ENCODE measurements at places on chromosomes 3 and 15.
A peak's percentile ranks its signal among the peaks of the same experiment; 100 is the strongest.

DNA sequence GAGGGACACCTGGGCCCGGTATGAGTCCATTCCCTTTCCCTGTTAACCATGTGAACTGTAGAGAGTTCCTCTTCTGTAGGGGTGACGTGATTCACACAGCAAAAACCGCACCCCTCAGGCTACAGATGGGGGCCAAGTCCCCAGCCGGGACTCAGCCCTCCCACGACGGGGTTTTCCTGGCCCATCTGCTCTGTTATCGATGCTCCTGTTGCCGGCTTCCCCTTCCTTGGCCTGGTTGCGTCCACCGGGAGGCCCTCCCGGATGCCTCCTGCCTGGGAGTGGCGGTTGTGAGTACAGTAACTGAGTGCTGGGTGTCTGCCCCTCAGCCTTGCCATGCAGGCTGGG lies 817 bp upstream of the PLXNA1 start:
- DNase-seq: no peak

- DNase-seq: no peak
Measured at GRCh38 chr15:33119865-33120264, 74.6 kb downstream of the FMN1 start.

- no peak for DNase-seq
Measured at GRCh38 chr15:25418202-25418601, 20.6 kb downstream of the UBE3A start.

- no peak for DNase-seq
Measured at GRCh38 chr3:142027735-142028134, 121.6 kb downstream of the TFDP2 start.

- no peak for DNase-seq
Measured at GRCh38 chr15:36469311-36469966, 110.0 kb upstream of the CDIN1 start.

GRCh38 chr3:66991459-66991858 lies 6.6 kb upstream of the KBTBD8 start:
- DNase-seq: no peak

DNA sequence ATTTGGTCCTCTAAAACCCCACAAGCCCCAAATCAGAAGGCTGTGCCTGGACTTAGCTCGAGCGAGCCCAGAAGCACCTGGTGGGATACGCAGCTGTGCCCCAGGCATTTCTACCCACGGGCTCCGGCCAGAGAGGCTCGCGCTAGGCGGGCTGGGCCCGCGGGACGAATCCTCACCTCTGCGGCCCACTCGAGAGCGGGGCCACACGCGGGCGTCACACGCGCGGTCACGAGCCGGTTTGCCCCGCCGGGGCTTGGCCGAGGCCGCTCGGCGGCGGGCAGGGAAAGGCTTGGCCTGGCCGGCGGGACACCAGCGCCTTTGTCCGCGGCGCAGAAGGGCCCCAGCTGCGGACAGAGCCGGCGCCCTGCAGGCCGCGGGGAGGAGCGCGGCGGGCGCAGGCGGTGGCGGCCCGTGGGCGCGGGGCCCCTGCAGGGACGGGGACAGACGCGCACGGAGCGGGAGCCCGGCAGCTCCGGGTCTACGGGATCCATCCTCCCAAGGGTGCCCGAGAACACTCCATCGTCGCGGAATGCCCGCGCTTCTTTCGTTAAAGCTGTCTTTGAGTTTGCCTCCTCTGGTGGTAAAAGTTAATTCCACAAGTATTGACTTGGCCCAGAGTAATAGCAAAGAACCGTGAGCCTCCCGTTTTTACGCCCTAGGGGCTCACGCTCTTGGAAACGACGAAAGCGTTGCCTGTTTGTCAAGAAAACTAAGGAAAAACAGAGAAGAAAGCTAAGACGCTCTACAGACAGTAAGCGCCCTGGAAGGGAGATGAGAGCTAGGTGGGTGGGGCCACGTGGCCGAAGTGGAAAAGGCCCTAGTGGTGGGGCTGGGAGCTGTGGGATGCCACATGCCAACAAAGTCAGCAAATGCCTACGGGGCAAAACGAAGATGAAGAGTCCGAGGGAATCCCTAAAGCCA lies 26.4 kb downstream of the TYRO3 start:
- DNase-seq: peak; percentile 56

DNA sequence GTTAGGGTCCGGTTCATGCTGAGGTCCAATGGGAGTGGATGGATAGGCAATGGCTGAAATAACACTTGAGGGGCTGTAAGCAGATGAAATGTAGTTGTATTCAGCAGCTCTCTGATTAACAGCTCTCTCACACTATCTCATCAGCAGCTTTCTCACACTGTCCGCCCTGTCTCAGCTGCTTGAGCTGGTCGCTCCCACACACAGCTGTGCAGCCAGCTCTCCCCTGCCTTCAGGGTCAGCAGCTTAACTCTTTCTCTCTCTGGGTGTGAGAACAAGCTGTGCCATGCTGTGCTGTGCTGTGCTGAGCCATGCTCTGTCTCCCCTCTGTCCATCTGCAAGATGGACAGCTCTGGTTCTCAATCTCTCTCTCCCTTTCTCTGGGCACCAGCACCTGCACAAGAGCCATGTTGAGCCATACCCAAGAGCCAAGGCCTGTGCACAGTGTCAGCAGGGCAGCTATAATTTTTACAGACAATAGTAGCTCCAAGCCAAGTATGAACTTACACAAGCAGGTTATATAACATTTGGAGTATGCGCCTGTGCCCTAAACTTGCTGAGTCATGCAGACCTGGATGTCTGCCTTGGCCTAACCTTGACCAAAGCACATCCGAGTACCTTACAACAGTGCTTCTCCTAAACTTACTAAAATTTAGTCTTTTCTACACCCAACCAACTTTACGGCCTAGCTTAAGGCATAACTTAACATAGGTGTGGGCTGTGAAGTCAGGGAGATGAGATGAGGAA lies 291.3 kb upstream of the TRIM42 start:
- DNase-seq: peak; percentile 24

DNA sequence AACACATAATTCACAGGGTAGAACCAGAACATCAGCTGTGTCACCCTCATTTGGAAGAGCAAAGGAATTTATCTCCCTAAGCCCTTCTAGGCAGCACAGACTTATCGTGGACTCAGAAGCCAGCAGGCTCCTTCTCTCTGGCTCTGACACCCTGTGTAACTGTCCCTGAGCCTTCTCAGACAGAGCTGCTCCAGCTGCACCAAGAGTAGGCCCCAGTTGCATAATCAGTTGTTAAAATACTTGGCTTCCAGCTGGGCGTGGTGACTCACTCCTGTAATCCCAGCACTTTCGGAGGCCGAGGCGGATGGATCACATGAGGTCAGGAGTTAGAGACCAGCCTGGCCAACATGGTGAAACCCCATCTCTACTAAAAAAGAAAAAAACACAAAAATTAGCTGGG lies 49.4 kb upstream of the ACVR2B start:
- DNase-seq: no peak

- no peak for DNase-seq
Measured at GRCh38 chr15:68554721-68555678, 23.8 kb upstream of the CORO2B start.

- DNase-seq: no peak
Measured at GRCh38 chr3:150439657-150440056, 31.6 kb downstream of the TSC22D2 start.

GRCh38 chr3:43759297-43759782 lies 68.6 kb downstream of the ABHD5 start:
- DNase-seq: no peak

DNA sequence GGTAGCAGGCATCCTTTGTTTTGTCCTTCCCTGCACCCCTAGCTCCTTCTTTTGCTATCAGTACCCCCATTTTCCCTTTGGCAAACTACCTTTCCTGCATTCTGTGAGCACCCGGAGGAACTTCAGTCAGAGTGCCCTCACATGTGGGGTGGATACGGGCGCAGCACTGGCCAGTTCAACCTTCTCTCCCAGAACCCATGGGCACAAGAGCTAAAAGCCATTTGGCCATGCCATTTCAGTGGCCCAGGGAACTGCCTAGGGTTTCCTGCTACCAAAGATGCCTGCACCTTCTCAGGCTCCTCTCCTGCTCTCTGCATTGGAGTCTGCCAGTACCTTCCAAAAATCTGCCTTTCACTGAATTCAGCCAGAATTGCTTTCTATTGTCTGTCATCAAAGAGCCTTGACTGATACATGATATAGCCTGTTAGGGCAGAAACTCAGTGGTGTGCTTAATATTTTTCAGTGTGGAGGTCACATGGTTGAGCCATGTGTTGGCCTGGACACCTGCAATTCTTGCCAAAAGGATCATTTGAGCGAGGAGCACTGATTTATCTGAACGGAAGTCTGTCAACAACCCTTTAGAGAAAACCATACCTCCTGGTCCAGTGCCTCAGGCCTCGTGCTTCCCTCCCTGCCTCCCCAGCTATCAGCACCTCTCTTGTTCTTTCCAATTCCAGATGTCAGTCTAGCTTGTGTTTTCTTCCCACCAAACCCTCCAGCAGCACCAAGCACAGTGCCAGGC lies 27.0 kb upstream of the HHATL start:
- no peak for DNase-seq

- DNase-seq: no peak
Measured at GRCh38 chr3:109480014-109480413, 142.7 kb upstream of the DPPA4 start.

- no peak for DNase-seq
Measured at GRCh38 chr3:42532229-42532628, 29.8 kb downstream of the VIPR1 start.

- DNase-seq: no peak
Measured at GRCh38 chr3:189342811-189343210, 171.0 kb downstream of the TPRG1 start.

GRCh38 chr3:61811652-61812051 lies 250.3 kb downstream of the PTPRG start:
- no peak for DNase-seq

- no peak for DNase-seq
Measured at GRCh38 chr15:40582726-40583246, 11.3 kb upstream of the KNL1 start.

- peak; percentile 32 for DNase-seq
Measured at GRCh38 chr3:101725194-101725889, 928 bp downstream of the CEP97 start.

DNA sequence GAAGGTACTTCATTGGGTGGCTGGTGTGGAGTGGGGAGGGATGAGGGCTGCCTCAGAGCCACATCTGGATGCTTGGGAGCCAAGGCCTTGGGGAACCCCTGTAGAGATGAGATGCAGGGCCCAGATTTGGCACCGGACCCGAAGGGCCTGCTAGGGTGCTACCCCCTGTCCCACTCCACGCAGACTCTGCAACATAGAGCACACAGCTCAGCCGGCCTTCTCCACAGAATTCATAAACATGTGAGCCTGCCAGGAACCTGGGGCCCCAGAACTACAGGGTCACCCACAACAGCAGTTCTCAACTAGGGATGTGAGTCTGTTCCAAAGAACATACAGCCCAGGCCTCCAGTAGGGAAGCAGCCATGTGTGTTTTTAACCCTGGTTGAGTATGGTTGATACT lies 62.8 kb downstream of the LRIG1 start:
- no peak for DNase-seq

DNA sequence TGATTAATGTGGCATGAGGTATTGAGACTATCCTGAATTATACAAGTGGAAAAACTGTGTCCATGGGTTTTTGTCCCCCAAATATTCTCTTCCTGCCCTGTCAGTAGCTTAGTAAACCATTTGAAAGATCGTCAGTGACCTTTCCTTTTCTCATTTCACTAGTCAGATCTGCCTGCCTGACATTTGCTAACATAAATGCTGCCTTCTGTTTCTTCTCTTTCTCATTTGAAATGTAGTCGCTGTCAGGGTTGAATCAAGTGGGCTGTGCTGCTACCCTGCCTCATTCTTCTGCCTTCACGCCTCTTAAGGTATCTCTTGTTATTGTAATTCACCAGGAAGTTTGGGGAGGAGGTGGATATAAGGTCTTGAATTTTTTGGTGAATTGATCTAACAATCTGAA lies 67.5 kb downstream of the LRCH3 start:
- DNase-seq: no peak

- DNase-seq: no peak
Measured at GRCh38 chr15:77717333-77717990, 84.8 kb upstream of the LINGO1 start.

DNA sequence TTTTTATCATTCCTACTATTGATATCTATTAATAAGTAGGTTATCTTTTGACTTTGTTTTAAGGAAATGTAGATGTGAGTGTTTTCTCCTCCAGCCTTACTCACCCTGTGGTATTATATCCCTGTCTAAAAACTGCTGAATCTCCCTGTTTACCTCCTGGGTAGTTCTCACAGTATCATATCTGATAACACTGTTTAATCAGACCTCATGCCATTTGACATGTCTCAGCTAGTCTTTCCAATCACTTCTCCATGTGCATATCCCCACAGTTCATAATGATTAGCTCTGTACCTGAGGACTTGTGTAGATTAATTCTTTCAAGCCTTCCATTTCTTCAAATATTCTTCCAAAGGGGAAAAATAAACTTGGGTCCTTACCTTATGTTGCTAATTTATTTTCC lies 30.7 kb downstream of the DUOX2 start:
- no peak for DNase-seq

GRCh38 chr15:90917569-90917968 lies 14.5 kb downstream of the MAN2A2 start:
- no peak for DNase-seq

All from glutamatergic neuron (in vitro differentiated cells).